Activated CD4-positive, alpha-beta T cell treated with anti-CD3 and anti-CD28 coated beads, Interleukin-2, amount 50 U/mL, for 4 hours (primary cell): ENCODE measurements at places on chromosomes 3 and 15.

GRCh38 chr15:68277131-68277602 is 378 bp upstream of the FEM1B start:
- no peak for DNase-seq

GRCh38 chr3:194779729-194780224 is 94.1 kb downstream of the FAM43A start:
- DNase-seq, result no peak

DNA sequence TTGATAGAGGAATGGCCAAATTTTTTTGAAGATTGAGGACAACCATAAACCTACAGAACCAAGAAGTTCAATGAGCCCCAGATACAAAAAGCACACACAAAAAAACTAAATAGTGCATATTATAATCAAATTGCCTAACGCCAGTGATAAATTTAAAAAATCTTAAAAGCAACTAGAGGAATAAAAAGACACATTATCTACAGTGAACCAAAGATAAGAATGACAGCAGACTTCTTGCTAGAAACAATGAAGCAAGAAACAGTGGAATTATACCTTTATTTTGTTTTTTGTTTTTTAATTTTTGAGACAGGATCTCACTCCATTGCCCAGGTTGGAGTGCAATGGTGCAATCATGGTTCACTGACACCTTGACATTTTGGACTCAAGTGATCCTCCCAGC is 9.9 kb upstream of the SAMD7 start:
- no peak for DNase-seq

DNA sequence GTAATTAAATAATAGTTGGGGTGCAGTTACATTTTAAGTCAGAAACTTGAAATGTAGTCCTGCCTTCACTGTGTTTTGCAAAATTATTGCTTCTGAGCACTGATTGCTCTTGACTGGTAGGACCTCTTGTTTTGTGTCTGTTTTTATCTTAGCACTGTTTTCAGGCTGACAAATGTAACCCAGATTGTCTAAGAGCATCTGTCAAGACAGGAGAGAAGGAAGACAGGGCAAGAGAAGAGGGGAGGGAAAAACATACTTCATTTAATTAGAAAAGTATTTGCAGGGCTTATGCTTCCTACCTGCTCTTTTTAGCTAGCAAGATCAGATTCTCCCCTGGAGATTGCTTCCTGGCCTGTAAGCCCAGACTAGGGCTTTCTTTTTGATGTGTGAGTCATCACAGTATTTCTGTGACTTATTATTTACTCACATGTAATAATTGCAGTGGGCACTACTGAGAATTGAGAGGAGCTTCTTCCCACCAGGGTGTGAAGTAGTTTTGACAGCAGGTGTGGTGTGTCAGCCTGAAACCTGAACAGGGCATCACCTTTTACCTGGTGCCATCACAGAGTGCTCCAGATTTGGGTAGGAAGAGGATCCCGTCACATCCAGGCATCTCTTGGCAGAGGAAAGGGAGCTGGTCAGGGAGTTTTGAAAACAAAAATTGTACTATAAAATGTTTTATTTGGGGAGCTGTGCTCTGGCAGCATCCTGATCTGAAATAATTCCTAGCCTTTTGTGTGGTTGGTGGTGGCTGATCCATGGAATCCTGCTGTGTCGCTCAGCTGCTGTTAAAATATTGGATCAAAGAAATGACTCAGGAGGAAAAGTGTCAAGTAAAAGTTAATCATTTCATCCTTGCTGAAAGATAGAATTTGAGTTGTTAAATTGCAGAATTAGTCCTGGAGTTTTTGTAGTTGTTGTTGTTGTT is 98.2 kb downstream of the TMEM108 start:
- DNase-seq, result no peak

- DNase-seq, result no peak
Observed at GRCh38 chr15:29844290-29844903, 22.1 kb upstream of the TJP1 start.

DNA sequence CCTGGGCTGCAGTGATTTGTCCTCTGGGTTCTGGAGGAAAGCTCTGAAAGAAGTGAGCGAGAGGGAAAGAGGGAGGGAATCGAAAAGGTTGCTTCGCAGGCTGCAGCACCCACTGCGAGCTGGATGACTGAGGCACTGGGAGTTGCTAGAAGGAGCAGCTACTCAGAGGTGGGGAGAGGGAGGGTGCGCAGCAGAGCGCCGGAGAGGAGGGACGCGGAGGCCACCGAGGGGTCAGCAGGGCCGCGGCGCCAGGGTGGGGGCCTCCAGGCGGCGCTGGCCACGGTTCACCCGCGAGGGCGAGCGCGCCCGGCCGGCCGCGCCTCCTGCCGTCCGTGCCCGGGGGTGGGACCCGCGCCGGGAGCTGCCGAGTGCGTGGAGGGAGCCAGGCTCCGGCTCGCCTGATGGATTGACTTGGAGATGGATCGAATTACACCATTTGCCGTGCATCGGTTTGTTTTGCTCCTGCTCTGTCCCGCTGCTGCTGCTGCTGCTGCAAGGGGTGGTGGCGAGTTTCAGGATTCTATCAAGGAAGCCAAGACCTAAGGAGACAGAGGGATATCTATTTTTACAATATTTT is at the start of gene SEMA6D:
SEMA6D (plus strand) TSS at position 470 of the 577 bp plus-strand sequence. CDS start 42,294 bp downstream, outside the sequence.
- no peak for DNase-seq

DNA sequence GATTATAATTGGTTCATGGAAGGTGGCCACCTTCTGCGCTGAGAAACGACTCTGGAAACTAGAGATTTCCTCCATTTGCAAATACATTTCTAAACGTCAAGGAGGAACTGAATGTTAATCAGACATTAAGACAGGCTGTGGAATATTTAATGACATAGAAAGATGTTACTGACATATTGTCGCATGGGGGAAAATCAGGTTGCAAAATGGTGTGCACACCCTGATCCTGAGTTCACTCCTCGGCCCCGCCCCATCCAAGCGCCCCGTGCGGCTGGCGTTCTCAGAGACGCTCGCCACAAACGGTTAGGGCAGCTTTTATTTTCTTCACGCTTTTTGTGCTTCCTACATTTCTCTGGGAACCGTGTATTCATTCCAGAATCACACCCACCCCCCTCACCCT is 10.7 kb downstream of the H1-8 start:
- no peak for DNase-seq

DNA sequence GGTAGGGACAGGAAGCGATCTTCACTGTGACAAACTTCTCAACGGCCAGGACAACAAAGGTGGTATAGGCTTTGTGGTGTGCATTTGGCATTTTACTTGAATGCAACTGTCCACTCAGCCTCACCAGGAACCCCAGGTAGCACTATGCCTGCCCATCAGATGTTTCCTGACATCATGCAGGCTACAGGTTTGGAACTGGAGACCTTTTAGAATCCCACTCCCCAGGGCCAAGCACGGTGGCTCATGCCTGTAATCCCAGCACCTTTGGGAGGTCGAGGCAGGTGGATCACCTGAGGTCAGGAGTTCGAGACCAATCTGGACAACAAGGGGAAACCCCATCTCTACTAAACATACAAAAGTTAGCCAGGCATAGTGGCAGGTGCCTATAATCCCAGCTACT is 9.6 kb downstream of the STARD5 start:
- DNase-seq, result no peak

DNA sequence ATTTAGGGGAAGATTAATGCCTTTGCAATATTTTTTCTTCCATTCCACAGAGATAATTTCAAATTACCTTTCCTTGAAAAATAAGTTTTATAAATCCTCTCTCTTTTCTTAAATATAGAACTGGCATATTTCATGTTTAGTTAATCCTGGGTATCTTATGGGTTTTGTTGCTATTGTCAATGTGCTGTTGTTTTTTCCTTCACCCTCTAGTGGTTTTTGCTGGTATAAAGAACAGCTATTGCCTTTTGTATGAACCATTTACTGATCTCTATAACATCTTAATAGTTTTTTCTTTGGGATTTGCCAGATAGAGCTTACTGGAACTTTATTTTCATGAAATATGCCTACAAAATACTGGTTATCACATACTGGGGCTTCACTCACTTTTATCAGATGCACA is 359.6 kb upstream of the DPPA4 start:
- DNase-seq, result no peak

- DNase-seq, result no peak
Observed at GRCh38 chr3:138200424-138200823, 13.3 kb downstream of the ARMC8 start.

DNA sequence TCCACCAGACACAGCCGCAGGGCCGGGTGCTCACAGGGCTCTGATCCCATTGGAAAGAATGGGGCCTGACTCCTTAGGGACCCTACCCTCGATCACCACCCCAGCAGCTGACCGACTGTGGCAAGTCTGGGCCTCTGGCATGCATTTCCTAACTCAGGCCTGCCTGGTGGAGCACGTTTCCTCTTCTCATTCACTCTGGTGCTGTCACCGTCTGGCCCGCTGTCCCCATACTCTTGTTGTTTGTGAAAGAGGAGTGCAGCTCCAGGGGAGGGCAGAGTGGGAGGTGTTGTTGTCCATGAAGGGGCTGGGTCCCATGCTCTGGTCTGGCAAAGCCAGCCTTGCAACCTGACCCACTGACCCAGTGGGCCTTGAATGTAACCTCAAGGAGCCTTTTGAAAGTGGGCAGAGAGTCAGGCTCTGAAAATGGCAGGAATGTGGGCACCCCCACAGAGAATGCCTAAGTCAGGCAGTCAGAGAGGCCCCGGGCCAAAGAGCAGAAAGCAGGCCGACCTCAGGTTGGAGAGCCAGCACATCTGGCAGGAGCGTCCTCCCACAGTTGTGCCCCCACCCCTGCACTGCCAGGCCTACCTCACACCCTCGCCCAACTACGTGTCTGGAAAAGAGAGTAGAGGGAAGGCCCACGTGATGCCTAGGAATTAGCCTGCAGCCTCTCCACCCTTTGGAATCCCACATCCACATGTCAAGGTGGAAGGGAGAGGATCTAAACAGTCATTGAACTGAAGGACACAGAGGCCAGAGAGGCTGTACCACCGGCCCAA is 10.9 kb downstream of the SEMA7A start:
- no peak for DNase-seq

- no peak for DNase-seq
Observed at GRCh38 chr3:178103140-178103539, 433.1 kb upstream of the KCNMB2 start.

DNA sequence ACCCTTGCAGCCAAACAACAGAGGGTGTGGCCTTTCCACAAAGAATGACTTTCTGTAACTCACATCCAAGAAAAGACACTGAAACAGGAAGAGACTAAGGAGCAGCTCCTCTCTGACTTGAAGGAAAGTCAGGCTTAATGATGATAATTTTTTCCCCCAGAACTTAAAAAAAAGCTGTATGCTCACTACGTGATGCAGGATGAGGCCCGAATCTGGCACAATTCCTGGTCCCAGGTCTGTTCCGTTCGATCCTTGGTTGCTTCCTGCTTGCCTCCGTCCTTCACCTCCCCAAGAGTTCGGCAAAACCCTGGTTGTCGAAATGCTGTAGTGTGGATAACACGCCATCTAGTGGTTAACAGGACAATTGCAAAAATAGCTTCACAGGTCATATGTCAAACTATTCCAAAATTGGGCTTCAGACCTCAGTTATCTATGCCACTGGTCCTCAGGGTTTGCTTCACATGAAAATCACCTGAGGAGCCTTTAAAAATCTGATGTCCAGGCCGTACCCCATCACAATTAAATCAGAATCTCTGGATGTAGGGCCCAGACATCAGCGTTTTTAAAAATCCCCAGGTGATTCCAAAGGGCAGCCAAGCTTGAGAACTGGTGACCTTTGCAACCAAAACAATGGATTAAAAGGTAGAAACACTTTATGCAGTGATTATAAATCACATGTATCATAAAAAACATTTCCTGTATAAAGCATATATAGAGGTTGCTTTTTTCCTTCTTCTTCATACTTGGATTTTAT is 28.1 kb upstream of the SYNM start:
- DNase-seq, result peak; percentile 7

GRCh38 chr15:90334304-90334731 is 17.8 kb upstream of the ZNF774 start:
- DNase-seq, result no peak

DNA sequence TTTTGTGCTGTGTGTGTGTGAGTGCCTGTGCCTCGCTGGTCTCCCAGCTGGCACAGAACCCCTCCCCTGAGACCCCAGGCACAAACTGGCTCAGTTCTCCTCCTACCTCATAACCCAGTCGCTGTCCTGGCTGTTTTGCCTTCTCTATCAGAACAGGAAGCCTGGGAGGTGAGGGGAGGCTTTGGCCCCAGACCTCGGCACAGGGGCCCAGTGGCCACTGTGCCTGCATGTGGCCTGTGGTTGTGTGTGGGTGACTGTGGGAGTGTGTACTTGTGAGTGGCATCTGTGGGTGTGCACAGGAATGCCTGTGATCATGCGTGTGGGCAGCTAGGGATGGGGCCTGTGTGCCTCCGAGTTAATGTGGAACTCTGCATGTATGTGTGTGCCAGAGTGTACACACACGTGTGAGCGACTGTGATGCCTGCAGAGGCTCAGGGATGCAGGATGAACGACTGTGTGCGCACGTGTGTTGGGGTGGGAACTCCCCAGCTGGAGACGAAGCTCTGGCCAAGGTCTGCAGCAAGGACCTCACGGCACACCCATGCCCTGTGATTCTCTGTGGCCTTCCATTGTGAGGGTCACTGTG is 32.3 kb downstream of the PSTPIP1 start:
- DNase-seq, result no peak

DNA sequence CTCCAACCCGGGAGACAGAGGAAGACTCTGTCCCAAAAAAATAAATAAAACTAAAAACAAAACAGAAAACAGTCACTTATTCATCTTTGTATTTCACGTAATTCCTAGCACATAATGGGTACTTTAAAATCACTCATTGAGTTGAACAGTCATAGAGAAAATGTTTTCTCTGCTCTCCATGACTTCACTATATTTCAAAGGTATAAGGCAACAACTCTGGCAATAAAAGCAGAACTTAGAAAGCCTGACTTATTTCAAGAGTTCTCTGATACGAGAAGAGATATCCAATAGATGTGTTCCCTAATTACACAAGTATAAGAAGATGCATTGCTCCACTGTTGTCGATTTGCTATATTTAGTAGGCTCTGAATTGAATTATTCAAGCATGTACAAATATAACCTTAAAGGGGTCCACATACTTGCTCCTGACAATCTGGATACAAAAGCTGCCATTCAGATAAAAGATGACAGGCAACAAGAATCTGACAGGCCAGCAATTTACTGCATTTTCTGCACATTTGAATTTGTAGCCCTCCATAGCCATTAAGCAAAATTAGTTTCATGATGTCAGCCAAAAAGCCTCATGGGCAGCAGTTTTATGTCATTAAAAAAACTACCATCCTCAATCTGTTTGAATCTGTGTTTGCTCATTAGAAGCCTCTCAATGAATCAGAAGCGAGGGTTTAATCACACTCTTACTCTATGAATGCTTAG is 47.9 kb downstream of the PEAK1 start:
- no peak for DNase-seq

DNA sequence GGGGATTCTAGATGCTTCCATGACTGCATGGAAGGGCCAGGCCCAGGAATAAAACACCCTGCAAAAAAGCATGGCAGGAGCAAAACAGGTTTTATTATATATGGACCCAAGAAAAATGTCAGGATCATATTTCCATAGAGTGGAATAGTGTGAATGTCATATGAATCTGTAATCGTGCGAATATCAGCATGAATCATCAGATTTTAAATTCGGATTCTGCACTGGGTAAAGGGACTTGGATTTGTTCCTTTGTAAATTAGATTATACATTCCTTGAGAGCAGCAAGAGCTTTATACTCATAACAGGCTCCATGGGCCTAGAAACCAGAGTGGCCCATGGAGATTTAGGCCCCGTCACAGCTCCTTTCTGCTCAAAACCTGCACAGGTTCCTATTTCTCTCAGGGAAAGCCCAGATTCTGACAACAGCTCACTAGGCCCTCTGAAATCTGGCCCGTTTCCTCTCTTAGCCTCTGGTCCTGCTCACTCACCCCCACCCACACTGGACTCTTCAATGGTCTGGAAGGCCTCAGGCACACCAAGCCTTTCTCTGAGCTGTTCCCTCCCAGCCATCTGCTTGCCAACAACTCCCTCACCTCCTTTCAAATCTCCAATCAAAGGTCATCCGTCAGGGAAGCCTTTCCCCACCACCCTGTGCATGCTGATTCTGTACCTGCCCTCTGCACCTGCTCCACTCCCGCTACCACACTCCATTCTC is 76.0 kb downstream of the FEM1B start:
- DNase-seq, result no peak
